NCI-H748 treated with DMSO at 0.1 percent for 48 hours (cell line): ENCODE measurements at places on chromosomes 7 and 10.

DNA sequence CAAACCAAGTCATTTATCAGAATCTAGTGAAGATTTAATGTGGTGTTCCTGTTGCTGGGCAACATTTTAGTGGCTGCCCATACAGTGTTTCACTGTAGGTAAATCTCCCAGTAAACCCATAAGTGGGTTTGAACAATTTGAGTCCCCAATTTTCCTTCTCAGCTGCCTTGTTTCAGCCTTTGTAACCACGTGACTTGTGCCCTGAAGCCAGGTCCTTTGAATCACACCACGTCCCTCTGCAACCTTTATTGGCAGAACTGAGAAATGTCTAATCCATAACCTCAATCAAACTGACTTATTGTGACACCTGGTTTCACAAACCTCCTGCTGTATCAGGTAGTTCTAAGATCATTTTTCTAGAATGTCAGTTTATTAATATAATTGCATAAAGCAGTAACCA, 30.1 kb downstream of the SND1 start:
- no peak for DNase-seq

DNA sequence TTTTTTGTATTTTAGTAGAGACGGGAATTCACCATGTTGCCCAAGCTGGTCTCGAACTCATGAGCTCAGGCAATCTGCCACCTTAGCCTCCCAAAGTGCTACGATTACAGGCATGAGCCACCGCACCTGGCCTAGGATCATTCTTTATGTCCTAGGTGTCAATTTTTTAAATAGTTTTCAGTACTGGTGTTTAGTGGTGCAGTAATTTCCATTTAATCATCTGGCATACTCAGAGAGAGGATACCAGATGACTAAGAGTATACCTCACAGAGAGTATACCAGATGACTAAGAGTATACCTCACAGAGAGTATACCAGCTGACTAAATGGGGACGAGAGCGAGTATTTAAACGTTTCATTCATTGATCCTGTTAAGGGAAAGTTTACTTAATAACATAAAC, 37.3 kb upstream of the TMEM248 start:
- no peak for DNase-seq

DNA sequence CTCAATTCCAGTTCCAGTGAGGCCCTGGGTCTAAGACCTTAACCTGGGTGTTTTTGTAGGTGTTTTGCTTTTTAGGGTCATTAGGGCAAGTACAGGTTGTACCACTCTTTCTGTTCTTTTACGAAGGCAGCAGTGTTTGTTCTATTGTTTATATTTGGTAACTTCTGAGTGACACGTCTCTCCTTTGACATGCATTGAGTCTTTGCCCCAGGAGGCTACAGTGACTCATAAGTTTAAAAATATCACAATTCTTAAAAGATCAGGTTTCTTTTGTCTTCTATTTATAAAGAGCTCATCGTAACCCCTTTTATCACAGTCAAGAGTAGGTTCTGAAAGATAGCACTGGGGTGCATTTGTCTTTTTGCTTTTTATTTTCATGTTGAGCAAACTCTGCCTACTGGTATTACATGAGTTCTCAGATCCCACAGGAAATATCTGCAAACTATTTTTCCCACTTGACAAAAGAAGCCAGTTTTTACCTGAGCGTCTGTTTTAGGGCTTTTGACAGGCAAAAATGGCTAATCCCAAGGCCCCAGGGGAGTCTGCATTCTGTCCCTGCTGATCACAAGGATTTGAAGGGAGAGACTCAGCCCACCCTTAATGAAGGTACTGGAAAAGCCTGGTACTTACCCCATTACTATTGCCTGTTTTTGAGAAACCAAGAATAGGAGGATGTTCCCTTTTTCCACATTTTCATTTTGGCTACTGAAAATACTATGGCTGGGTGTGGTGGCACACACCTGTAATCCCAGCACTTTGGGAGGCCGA, 7.9 kb downstream of the NUDT13 start:
- DNase-seq: no peak

DNA sequence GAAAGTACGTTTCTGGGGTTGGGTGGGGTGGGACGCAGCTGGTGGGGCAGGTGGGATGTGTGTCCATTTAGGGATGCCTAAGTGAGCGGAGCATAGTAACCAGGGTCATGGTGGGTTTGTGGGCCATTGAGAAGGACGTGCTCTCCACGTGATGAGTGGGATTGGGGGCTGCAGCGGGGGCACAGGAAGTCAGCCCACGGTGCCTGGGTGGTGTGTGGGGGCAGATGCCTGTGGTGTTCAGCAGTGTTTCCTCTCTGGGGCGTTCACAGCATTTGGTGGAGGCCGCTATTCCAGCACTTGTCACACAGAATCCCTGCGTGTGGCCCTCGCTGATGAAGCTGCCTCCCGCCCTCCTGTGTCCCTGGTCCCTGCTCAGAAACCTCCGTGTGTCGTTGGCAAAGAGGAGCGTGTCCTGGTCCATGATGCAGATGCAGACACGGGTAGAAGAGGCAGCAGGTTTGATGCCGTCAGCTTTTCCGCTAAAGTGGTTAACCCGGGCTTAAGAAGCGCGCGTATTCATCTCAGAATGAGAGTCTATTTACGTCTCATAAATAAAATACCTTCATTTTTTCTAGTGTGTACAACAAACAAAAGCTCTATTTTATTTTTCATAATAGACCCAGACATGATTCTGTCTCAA, 274.2 kb downstream of the ADARB2 start:
- DNase-seq: no peak

DNA sequence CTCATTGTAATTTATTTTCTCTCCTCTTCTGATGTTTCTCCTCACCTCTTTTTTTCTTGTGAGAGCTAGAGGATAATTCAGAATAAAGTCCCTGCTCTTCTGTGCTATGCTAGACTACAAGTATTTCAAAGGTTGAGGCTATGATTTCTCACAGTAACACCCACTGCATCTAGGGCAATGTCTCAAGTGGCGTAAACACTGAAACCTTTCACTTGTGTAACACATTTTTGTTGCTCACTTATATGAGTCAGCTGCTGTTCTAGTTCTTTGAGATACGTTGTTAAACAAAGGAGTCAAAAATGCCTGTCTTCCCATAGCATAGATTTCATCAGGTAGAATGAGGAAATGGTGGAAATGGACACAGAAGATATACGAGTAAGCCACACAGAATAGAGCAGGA, 305.1 kb upstream of the PITRM1 start:
- DNase-seq: no peak

DNA sequence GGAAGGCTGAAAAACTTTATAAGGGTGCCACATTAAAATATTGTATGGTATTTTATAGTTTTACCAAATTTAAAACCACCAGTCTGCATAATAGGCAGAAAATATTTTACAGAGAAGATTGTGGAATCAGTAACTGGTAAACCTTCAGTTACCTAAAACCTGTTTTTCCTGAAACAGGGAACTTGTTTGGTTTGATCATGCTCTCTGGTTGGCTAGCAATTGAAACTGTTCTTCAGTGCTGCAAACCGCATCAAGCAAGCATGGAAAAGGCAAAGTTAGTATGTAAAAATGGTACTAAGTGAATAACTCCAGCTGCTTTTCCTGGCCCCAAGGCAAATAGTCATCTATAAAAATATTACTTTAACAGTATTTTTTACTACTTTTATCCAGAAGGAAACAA, 316.9 kb upstream of the LRRN3 start:
- no peak for DNase-seq

DNA sequence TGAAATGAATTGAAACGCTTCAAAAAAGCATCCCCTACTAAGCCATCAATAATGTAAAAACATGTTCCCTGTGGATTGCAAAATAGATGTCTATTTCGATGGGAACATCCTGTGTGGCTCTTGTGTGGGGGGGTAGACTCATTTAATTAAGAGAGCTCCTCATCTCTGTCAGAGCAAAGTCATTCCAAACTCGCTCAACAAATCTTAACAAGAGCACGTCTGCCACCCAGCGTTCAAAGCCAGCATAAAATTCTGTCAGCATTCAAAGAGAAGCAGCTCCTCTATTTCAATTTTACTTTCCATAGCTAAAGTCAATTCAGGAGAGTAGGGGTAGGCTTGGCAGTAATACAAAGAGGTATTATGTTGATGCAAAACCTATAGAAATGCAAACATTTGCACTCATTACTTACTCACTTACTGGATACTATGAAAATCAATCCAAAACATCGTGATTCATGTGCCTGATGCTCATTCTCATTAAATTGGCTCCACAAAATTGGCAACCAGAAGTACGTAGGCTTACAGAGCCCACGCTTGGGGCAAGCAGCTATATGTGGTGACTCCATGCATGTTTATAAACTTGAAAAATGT, 114.9 kb downstream of the IPMK start:
- DNase-seq: peak; percentile 16

DNA sequence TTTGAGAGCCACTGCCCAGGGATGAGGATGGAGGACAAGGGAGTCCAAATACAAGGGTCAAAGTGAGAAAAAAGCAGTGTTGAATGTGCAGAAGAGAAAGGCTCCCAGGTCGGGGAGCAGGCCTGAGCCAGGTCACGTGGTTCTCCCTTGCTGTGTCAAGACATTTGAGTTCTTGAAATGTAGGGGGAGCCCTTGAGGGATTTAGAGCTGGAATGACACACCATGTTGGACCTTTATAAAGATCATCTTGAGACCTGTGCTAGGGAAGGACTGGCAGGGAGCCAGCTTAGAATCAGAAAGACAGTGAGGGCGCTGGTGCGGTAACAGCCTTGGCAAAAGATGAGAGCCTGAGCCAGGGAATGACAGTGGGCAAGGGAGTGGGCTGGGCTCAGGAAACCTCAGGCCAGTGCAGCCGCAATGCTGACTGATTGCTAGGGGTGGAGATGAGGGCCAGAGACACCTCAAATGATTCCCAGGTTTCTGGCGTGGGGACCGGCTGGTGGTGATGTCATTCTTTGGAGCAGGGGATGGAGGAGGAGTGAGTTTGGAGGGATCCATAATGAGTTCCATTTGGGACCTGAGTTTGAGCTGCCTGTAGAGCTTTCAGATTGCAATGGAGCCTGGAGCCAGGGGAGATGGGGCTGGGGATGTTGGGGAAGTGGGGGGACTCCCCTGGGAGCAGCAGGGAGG, 120.1 kb downstream of the PTPN20 start:
- no peak for DNase-seq

DNA sequence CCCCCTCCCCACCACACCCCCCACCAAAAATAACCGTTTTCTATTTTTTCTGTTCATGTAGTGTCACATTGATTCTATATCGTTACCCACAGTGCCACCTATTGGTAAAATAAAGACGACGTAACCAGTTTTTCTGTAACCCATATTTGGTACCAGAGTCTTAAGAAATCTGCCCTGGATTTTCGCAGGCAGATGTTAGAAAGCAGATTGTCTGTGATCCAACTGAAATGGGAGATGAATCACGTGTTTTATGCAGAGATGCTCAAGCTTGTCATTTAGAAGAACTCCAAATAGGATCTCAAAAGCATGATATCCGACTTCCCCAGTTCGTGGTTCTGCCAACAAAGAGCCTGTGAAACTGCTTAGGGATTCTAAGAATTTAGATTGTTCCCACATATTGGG, 261.1 kb upstream of the CSTF2T start:
- no peak for DNase-seq

DNA sequence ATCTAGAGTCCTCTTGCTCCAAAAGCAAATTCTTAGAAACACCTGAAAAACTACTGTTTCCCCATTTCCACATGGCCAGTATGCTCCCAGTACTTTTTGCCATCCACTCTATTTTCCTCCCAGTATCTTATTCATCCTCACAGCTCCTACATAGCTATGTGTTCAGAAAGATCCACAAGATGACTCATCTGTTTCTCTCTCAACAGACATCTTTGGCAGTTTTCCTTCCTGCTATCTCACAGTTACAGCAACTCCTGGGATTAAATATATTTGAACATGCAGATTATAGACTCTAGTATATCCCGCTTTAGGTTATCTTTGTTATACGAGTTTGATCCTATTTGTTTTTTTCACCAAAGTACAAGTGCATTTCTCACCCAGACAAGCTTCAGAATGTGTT, 675.6 kb upstream of the POT1 start:
- DNase-seq: no peak

DNA sequence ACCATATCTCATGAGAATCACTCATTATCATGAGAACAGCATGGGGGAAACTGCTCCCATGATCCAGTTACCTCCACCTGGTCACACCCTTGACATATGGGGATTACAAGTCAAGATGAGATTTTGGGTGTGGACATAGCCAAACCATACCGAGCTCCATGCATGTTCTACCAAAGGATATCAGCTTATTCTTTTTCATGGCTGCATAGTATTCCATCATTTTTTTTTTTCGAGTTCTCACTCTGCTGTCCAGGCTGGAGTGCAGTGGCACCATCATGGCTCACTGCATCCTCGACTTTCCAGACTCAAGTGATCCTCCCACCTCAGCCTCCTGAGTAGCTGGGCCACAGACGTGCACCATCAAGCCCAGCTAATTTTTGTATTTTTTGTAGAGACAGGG, 668.3 kb downstream of the GATA3 start:
- DNase-seq: no peak

- DNase-seq: no peak
These were observed 76.4 kb downstream of the NEURL1 start for GRCh38 chr10:103569896-103570295.

- no peak for DNase-seq
These were observed 20.8 kb downstream of the FZD9 start for GRCh38 chr7:73454424-73454823.

DNA sequence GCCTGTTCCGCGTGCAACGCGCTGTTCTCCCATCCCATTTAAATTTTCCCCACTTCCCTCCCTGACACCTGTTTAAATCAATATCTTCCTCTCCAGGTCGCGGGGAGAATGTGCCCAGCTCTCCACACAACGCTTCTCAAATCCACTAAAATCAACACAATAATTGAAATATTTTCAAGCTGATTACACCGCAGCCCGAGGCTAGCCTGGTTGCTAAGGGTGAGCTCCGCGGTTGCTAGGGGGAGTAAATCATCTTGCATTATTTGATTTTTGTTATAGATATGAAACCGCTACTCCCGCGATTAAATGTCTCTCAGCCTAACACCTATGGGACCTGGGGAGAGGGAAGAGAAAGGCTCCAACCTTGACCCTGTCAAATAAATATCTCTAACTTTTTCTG, 36.2 kb downstream of the UNCX start:
- peak; percentile 10 for DNase-seq
